ENCODE measurements at places on chromosomes 6 and 20. TPM values are rescaled to one million over a fixed set of nuclear protein-coding genes. Genes with fewer than 3 reads are reported as not detected.

Gene COL9A1
- not detected for total RNA-seq

Gene TCF15
- total RNA-seq = not detected

Gene ADGRF5
- not detected for total RNA-seq

Gene PAK5
- not detected for total RNA-seq

Gene RBM24
- 0.21 TPM for total RNA-seq

Gene CAP2
- 0.10 TPM for total RNA-seq

Gene ZBTB12
- total RNA-seq = 0.21 TPM

Gene CDH26
- 0.73 TPM for total RNA-seq

Gene C6orf141
- 0.21 TPM for total RNA-seq

Gene PTCRA
- total RNA-seq = 6.9 TPM

Gene ZC2HC1B
- total RNA-seq = not detected

Gene MOCS3
- total RNA-seq = 3.8 TPM

Gene RPP40
- total RNA-seq = 1.3 TPM

Gene HLA-DPB1
- total RNA-seq = 166 TPM

Gene GSTA2
- total RNA-seq = not detected

Gene LRP11
- 0.21 TPM for total RNA-seq

Gene C6orf15
- not detected for total RNA-seq

Gene RAB32
- 37.6 TPM for total RNA-seq

Gene WFDC5
- total RNA-seq = not detected

Gene HLA-DRB1
- 166 TPM for total RNA-seq

Gene NKX2-2
- not detected for total RNA-seq

Gene TINAG
- not detected for total RNA-seq

Gene CCR6
- 14.8 TPM for total RNA-seq

Gene FAM83B
- total RNA-seq = not detected

Gene AVP
- not detected for total RNA-seq

Gene CTAGE9
- not detected for total RNA-seq

Gene HLA-DMB
- 67.8 TPM for total RNA-seq

Gene HSPA1L
- 2.7 TPM for total RNA-seq

Gene SOX12
- 1.3 TPM for total RNA-seq

Gene HRH3
- not detected for total RNA-seq

Gene NR2E1
- total RNA-seq = not detected

Gene MTFR2
- 3.9 TPM for total RNA-seq

Gene MEP1A
- total RNA-seq = not detected

Gene BFSP1
- 0.84 TPM for total RNA-seq

Gene TNXB
- total RNA-seq = 2.8 TPM

Gene OR2H2
- under 0.01 TPM for total RNA-seq

Gene SLC44A4
- total RNA-seq = 0.10 TPM
